Stomach (tissue), 19 donors: ENCODE measurements at places on chromosomes 2 and 18. TPM values are rescaled to one million over a fixed set of nuclear protein-coding genes. Genes with fewer than 3 reads are reported as not detected.

LIMS2 gene
- 52.5 TPM for total RNA-seq

GRCh38 chr18:63141778-63142176, 177.8 kb downstream of the BCL2 start:
- DNase-seq: peak; percentile 35

SPDYA gene
- total RNA-seq: not detected

GRCh38 chr18:73979742-73980141, 167.9 kb downstream of the FBXO15 start:
- no peak for DNase-seq

DNA sequence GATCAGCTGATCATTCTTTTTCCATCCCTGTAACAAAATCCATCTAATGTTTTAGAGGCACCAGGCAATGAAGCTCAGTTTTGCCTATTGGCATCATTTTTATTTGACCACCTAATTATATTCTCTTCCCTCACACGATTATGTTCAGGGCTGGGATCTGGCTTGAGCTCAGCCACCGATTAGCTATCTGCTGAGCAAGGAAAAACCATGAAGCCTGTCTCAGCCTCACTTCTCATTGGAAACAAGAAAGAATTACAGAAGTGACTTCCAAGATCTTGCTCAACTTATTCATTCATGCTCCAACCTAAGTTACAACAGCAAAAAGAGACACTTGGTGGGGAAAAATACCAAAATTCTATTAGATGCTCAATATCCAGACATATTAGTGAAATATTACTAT, 139.0 kb upstream of the SH3BP4 start:
- no peak for DNase-seq

DNA sequence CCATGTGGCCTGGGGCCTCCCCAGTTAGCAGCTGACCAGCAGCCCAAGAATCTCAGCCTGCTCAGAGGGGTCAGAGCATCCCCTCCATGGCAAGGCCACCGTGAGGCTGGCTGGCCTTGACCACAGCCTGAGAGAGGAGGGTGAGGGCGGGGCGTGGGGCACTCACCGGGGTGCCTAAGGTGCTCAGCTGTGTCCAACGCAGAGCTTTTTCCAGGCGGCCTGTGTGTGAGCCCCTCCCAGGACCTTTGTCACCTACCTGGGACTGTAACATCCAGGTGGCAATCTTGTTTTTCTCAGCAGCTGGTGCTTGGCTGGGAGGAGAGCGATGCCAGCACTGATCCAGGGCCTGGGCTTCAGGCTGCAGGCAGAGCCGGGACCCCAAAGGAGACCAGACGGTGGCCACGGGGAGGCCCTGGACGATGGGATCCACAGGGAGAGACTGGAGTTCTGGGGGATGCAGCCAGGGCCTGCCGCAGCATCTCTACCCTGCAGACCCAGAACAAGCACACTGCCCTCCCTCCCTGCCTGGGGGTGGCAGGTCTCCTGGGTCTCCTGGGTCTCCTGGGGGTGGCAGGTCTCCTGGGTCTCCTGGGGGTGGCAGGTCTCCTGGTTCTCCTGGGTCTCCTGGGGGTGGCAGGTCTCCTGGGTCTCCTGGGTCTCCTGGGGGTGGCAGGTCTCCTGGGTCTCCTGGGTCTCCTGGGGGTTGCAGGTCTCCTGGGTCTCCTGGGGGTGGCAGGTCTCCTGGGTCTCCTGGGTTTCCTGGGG, 12.3 kb downstream of the SNED1 start:
- DNase-seq: no peak

SPC25 gene
- not detected for total RNA-seq

GRCh38 chr18:62717925-62718800, 2.8 kb downstream of the PHLPP1 start:
- peak; percentile 16 for DNase-seq

UGT1A4 gene
- total RNA-seq: 6.7 TPM

TPGS2 gene
- total RNA-seq: 49.2 TPM

DNA sequence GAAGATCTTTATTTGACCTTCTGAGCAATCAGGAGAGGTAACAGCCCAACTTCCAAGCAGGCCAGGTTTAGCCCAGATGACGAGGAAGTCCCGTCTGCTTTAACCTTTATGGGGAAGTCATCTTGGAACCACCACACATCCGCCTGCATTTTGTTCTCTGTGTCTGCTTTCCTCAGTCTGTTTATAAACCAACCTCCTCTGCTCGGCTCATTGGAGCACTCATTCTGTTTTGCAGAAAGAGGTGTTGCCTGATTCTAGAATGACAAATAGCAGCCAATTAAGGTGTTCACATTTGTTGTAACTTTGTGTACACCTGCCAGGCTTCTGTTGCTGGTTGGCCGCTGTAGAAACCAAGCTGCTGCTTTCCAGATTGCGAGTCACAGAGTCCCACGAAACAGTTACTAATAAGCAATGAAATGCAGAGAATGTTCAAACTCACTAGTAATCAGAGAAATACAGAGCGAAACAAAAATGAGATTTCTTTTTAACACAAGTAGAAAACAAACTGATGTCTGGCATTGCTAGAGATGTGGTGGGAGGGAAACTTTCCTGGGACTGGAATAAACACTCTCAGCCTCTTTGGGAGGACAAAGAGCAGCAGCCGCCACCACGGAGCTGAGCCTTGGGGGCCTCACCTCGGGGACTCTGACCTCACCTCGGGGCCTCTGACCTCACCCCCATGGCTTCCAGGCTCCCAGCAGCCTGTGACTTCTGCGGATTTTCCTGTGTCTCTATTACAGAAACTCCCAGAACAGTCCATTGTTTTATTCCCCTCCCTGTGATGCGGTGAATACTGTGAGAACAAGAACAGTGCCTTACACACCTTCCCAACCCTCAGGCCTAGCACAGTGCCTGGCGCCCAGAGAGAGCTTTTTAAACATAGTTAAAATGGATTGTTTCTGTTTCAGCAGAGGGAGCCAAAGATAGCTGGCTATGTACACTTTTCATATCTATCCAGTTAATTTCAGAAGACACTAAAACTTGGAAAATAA, 64.0 kb downstream of the MBP start:
- no peak for DNase-seq

GRCh38 chr2:219175486-219175885, 1.2 kb downstream of the CNPPD1 start:
- DNase-seq: no peak

STAT4 gene
- total RNA-seq: 0.89 TPM

KCNE4 gene
- total RNA-seq: 4.0 TPM

DSC3 gene
- total RNA-seq: not detected

GRCh38 chr2:200406379-200406778, 99.9 kb downstream of the SPATS2L start:
- peak; percentile 24 for DNase-seq

DNA sequence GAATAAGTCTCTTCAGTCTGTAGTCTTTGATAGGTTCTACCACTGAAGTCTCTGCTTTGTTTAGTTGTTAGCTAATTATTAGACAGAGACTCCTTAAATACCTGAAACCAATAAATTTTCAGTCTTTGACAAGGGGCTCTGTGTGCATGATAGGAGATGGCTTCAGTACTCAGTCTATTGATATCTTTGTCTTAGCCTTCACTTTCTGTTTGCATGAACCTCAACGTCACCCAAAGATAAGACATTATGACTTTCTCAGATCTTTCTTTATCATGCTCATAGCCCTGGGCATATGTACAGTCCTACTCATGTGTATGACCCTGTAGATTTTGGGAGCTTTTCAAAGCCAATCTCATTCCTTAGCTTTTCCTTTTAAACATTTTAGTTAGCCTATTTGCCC, 183.5 kb upstream of the GCFC2 start:
- DNase-seq: no peak

GRCh38 chr2:107358362-107358761, 468.3 kb upstream of the RGPD4 start:
- DNase-seq: no peak

DNA sequence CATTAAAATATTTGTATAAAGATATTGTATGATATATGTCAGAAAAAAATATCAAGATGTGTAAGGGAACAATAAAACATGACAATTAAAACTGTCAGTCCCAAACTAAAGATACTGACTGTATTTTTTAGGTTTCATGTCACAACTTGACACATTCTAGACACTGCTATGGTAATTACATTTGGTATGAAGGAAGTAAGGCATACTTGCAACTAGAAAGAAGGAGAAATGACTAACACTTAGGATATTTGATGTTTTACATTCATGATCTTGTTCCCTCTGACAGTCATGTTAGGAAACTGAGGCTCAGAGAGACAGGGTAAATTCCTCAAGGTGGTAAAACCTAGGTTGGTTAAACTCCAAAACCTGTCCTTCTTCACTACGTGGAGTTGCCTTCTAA, 68.3 kb downstream of the TMEFF2 start:
- no peak for DNase-seq

- no peak for DNase-seq
Measured at GRCh38 chr2:226487573-226487972, 312.0 kb downstream of the IRS1 start.

GRCh38 chr2:127415593-127416505, 2.4 kb upstream of the PROC start:
- DNase-seq: peak; percentile 94

GATA6 gene
- 180 TPM for total RNA-seq

DNA sequence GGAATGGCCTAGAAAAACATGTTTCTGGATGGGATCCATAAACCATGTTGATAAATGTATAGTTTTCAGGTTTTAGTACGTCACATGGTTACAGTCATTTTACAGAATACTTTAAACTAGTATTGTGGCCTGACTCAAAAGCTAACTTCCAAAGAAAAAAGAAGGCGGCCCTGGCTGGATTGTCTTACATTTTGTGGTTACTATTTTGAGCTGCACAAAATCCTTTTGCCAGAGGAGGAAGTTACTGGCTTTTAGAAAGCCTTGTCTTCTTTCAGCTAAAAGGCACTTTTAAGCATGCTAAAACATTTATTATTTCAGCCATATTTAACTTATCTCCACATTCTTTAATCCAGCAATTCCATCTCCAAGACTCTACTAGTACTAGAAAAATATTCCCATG, 227.9 kb downstream of the CDH2 start:
- DNase-seq: no peak

DNA sequence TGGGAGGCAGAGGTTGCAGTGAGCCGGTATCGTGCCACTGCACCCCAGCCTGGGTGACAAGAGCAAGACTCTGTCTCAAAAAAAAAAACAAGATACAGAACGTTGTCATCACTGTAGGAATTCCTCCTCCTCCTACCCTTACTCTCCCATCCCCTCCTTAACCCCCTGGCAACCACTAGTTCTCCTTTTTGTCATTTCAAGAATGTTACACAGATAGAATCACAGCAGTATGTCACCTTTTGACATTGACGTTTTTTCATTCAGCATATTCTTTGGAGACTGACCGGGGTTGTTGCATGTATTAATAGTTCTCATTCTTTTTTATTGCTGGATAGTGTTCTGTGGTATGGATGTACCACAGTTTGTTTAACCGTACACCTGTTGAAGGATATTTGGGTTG, 32.4 kb downstream of the TTLL4 start:
- no peak for DNase-seq

GRCh38 chr2:27085673-27086089, 891 bp upstream of the KHK start:
- peak; percentile 86 for DNase-seq
